Left ventricle myocardium inferior (tissue), 1 donor: ENCODE measurements at places on chromosomes 12 and 14. TPM values are rescaled to one million over a fixed set of nuclear protein-coding genes. Genes with fewer than 3 reads are reported as not detected.

DNA sequence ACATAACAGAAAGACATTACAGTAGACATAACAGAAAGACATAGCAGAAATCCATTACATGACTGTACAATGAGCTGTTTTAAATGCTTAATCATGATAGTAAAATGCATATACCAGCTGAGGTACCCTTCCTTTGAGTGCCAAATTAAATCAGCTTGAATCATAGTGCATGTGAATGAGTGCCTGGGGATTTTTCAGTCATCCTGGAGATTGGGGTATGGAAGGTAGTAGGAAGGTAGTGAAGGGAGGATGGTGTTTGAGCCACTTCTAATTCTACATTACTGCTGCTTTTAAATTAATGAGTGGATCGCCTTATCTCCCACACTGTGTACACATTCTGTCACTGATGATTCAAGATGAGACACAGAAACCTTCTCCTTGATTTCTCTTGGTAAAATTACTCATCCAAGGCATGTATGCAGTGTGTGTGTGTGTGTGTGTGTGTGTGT lies 534.2 kb downstream of the LRFN5 start:
- no peak for DNase-seq

- no peak for DNase-seq
These were observed 839 bp downstream of the SLC38A1 start for GRCh38 chr12:46267825-46268582.

GRCh38 chr14:61184112-61184511 lies 97.0 kb downstream of the TMEM30B start:
- no peak for DNase-seq

GRCh38 chr12:98574110-98574509 lies 19.4 kb upstream of the SLC25A3 start:
- no peak for DNase-seq

- DNase-seq, result peak; percentile 38
These were observed 117.4 kb downstream of the DAD1 start for GRCh38 chr14:22471545-22472121.

DNA sequence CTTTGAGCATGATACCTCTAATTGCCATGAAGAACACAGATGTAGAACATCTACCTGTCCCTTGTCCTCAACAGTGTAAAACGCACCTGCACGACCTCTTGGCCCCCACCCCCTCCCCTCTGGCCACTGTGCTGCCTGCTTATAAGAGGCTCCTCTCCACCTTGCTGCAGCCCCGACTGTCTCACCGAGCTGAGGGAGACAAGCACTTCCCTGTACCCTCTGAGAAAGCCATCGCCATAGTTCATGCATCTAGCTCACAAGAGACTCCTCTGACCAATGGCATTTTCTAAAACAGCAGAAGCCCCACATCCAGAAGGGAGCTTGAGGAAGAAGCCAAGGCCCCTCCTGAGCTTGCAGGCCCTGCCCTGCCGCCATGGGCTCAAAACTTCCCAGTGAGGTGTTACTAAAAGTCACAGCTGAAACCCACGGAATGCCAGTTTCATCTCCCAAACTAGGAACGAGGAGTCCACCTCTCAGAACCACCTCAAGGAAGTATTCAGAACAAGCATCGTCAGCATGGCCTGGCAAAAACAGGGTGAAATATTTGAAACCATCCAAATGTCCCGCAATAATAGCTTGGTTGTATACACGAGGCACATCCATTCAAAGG lies 21.5 kb upstream of the ANO2 start:
- no peak for DNase-seq

DNA sequence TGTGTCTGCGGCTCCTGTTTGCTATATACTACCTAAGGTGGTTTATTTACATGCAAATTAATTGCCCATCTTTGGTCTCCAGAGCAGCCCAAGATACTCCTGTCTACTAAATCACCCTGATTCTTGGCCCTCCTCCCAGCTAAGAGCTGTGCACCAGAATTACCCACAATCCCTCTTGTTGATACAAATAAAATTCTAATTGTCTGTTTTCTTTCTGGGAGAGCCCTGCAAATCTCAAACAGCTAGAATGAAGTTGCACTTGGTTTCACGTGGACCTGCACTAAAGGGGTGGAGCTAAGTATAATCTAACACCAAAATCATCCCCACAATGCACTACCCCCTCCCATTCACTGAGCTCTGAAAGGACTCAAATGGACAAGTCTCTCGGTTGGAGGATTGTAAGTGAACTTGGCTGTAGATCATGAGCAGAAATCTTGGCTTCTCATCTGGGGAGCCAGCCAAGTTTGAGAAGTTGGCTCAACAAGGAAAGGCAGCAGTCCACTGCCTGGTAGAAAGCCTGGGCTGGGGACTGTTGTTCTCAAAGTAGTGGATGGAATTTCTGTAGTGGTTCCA lies 6.6 kb downstream of the MAX start:
- DNase-seq, result peak; percentile 62

- no peak for DNase-seq
These were observed 6.0 kb downstream of the OR10P1 start for GRCh38 chr12:55642669-55643068.

FZD10 gene
- 0.05 TPM for total RNA-seq
